NB4 (cell line): ENCODE measurements at places on chromosomes 4 and X.
A peak's percentile ranks its signal among the peaks of the same experiment; 100 is the strongest.

DNA sequence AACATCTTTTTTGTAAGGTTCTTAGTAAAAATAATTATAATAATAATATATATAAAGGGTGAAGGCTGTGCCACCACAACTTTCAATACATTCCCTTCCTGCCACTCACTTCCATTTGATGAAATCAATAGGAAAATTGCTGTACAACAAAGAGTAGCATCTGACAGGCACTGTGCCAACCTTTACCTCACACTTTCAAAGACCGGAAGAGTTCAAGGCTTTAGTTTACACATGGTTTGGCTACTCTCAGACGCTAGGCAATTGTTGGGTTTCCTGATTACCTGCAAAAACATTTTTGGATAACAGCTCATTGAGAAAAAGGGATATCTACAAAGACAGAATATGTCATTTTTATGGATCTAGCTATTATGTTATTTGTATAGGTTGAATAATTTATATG, 5.5 kb upstream of the ING2 start:
- no peak for DNase-seq

GRCh38 chrX:18210470-18210869, 10.2 kb downstream of the BEND2 start:
- DNase-seq, result peak; percentile 20

GRCh38 chrX:45598861-45599260, 398.2 kb upstream of the DIPK2B start:
- no peak for DNase-seq

DNA sequence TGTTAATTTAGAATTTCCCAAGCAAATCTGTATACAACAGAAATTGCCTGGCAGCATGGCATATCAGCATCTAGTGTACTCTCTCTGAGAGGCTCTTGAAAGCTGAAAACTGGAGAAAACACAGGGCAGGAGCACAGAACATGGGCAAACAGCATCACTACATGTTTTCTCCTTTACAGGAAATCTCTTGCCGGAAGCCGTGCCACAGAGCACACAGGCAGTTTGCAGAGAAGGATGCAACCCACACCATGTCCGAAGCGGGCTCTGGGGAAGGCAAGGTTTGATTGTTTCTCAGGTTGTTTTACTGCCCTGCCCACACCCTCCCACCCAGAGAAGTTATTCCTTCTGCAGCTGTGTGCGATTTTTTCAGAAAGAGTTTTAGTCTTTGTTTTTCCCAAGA, 41.1 kb upstream of the FAM9C start:
- DNase-seq, result peak; percentile 76

- DNase-seq, result no peak
Measured at GRCh38 chrX:101397779-101398178, 7.0 kb downstream of the RPL36A start.

GRCh38 chrX:43822014-43822413, 60.2 kb downstream of the MAOB start:
- no peak for DNase-seq

DNA sequence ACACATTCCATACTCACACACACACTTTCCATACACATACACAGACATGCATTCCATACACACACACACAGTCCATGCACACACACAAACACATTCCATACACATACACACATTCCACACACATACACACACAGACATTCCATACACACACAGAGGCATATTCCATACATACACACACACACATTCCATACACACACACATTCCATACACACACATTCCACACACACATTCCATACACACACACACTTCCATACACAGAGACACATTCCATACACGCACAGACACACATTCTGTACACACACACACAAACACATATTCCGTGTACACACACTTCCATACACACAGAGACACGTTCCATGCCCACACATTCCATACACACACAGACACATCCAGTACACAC, 14.8 kb downstream of the LINC00632 start:
- DNase-seq, result no peak

DNA sequence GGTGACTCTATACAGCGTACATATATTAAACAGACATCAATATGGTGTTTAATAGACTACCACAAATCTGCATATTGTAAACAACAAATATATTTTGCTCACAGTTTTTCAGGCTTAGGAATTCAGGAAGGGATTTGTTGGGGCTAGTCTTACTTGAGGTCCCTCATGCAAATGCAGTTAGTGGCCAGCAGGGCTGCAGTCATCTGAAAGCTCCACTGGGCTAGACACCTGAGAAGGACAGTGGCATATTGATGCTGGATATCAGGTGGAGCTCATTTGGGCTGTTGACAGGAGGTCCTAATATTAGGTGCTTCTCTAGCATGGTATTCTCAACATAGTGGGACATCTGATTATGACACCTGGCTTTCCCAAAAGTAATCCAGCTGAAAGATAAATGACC, 493.8 kb upstream of the PABPC4L start:
- DNase-seq, result no peak

GRCh38 chr4:152101556-152102435, 341.0 kb upstream of the GATB start:
- DNase-seq, result no peak
